Articular chondrocyte of knee joint (primary cell): ENCODE measurements at places on chromosomes 1 and 21. TPM values are rescaled to one million over a fixed set of nuclear protein-coding genes. Genes with fewer than 3 reads are reported as not detected.

TMEM52 gene
- 0.39 TPM in 1 of 2 replicates, not detected in the other for total RNA-seq

RXFP4 gene
- total RNA-seq = not detected in 2 replicates

CCDC17 gene
- total RNA-seq = 1.4 and 1.5 TPM in 2 replicates

KDF1 gene
- not detected in 2 replicates for total RNA-seq

SAMSN1 gene
- not detected in 2 replicates for total RNA-seq

DTL gene
- total RNA-seq = 3.9 and 8.6 TPM in 2 replicates

MATN1 gene
- 0.11 TPM in 1 of 2 replicates, not detected in the other for total RNA-seq

SPATA21 gene
- total RNA-seq = not detected in 2 replicates

NPR1 gene
- total RNA-seq = under 0.01 and 0.13 TPM in 2 replicates

KTI12 gene
- 12.5 and 14.2 TPM in 2 replicates for total RNA-seq
